DMS 273 treated with DMSO at 0.1 percent for 48 hours (cell line): ENCODE measurements at places on chromosomes 2 and 18.

DNA sequence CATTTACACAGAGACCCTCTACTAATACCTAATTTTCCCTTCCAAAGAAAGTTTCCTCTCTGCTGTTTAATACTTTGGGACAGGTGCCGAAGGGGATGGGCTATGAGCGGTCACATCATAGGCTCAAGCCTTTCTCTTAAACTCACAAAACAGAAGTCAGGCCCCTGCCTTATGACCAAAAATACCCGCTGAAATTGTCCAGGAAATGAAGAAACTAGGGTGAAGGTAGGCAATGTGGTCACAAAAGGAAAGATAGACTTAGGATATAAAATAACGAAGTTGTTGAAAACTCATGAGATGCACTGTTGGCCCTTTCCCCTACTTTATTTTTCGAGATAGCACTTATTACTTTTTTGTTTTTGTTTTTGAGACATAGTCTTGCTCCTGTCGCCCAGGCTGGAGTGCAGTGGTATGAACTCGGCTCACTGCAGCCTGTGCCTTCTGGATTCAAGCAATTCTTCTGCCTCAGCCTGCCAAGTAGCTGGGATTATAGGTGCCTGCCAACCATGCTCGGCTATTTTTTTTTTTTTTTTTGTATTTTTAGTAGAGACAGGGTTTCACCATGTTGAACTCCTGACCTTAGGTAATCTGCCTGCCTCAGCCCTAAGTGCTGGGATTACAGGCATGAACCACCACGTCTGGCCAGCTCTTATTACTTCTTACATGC, 16.3 kb downstream of the SLC8A1 start:
- DNase-seq, result no peak

GRCh38 chr2:135030826-135031225, 16.4 kb downstream of the MAP3K19 start:
- no peak for DNase-seq

DNA sequence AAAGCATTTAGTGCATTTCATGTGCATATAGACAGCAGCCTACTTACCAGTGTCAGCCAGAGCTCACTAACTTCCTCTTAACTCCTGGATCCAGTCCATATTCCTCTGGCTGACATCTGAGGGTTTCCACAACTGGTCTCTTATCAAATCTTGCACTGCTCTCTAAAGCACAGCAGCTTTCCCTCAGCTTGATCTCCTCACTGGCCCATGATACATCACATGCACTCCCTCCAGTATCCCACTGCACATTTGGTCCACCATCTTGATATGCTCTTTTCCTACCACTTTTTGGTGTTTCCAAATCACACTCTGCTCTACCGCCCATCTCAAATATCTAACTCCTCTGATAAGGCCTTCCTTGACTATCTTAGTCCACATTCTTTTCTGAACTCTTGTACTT, 105.0 kb upstream of the ZFP36L2 start:
- DNase-seq, result peak; percentile 20

DNA sequence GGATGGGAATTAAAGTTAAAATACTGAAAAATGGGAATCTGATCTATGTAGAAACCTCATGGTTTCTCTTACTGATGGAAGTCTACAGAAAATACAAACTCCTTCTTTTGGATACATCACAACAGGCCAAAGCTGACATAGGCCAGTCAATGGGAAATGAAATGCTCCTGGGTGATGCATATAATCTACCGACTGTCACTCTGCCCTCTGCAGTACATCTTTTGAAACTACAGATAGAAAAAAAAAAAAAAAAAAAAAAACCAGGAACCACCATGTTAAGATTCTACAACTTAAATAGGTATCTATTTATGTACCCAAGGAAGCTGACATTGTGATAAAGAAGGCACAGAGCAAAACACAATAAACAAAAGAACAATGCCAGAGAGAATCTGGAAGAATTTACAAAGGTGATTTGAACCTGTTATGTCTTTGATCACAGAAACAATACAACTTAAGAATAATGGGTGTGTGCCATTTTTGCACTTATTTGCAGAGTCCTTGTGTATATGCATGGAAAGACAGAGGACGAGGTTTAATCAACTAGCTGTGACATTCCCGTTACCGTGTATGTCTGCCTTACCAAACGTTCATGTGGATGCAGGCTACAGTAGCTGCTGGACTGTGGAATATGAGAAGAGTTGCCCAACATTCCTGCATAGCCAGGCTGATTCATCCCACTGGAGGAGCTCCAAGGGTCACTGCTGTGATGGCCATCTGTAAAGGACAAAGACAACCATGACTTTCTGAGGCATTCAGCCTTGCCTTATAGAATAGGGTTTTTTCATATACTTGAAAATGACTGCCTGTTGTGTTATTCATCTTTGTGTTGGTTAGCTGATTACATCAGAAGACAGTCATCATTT, 312.7 kb downstream of the TCF4 start:
- DNase-seq, result no peak

- DNase-seq, result no peak
These were observed 160.8 kb downstream of the TNS1 start for GRCh38 chr2:217842017-217842416.

DNA sequence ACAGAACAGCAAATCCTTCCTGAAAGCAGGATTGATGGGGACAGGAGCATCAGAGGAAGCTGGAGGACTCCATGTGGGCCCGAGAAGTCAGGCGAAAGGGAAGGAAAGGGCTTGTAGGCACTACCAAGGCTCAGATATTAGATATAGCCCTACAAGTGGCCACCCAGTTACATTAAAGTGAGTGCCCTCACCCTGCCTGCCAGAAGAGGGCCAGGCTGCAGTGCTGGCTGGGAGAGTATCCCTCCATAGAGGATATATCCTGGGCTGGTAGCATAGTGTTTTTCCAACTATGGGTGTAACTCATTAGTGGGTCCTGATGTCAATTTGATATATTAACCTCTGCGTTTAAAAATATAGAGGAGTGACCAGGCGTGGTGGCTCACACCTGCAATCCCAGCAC, 285.2 kb downstream of the MYCN start:
- no peak for DNase-seq

- no peak for DNase-seq
These were observed 39.0 kb downstream of the EEF1B2 start for GRCh38 chr2:206198677-206199076.

DNA sequence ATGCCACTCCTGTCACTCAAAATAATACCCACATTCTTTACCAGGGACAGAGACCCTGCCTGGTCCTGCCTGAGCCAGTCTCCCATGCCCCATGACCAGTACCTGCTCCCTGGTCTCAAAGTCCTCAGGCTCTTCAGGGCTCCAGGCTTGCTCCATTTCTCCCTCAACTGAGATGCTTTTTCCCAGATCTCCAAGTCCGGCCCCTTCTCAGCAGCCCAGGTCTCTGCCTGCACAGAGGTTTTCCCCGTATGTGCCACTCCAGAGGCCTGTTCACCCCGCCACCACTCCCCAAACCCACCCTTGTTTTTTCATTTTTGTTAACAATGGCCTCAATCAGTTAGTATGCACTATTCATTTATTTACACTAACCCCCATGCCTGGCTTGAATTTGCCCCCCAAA, 499.5 kb upstream of the MYT1L start:
- DNase-seq, result no peak

GRCh38 chr2:59737299-59737698, 816.2 kb downstream of the BCL11A start:
- DNase-seq, result no peak

DNA sequence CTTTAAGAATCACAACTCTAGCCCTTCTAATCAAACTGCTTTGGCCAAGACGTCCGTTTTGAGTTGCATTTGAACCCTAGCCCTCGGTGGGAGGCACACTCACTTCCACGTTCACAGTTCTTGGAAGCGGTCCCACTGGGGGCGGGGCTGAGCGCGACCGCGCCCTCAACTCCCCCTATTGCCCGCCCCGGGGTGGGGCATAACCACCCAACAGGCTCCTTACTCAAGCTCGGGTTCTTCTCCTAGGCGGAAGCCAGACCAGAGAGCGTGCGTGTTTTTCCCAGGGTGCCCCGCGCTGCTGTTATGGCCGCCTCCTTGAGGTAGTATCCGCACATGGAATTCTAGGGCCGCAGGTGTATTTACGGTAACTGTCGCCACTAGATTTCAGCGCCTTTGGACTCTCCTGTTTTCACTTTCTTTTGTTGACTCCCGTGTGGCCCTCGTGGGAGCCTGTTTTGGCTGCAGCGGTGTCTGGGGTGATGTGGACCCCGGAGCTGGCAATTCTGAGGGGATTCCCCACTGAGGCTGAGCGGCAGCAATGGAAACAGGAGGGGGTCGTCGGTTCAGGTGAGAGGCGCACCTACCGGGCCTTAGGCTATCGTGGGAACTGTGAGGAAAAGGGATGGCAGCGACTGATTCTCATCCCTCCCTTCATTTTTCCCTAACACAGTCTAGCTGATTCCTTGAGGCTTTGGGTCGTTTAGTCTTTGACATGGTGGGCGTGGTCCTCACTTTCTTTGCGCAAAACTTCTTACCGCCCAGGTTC, at the start of gene TTC27:
Gene TTC27 (plus strand): TSS at position 237 of the 766 bp plus-strand sequence. CDS start 243 bp downstream, at position 480.
- DNase-seq, result peak; percentile 93

DNA sequence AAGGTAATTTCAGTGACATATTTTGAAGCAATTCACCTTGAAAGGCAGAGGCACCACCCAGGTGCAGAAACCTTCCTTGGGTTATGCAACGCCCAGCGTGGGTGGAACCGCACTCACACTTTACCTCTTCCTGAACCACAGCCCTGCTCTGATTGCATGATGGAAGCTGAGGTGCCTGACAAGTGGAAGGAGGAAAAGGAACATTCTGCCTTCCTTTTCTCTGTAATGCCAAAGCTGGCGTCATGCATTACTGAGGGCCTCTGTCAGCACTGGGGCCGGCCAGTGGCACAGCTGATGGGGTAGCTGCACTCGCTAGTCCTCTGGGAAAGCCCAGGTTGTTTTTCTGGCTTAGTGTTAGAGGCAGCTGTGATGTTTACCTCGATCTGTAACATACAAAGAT, 266.5 kb downstream of the NEDD4L start:
- DNase-seq, result no peak

GRCh38 chr2:238642973-238643372, 204.9 kb upstream of the TWIST2 start:
- no peak for DNase-seq

DNA sequence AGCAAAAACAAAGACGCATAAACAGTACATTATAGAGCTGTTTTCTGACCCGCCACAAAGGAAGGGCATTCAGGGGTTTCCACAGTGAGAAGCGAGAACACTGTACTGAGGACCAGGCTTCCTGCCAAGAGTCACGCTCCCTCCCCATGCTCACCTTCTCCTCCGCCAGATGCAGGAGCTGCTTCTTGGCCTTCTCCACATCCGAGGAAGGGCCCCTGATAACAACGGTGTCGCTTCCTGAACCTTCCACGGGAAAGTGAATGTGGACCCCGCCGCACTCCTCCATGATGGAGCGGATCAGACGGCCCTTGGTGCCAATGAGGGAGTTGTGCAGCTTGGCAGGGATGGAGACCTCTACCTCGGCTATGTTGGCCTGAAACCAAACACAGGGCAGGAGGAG, 53.8 kb downstream of the ANO7 start:
- DNase-seq, result no peak

- DNase-seq, result no peak
These were observed 49.7 kb upstream of the NFE2L2 start for GRCh38 chr2:177314194-177314593.

GRCh38 chr18:47528343-47528742, 276.9 kb upstream of the SKOR2 start:
- DNase-seq, result no peak

DNA sequence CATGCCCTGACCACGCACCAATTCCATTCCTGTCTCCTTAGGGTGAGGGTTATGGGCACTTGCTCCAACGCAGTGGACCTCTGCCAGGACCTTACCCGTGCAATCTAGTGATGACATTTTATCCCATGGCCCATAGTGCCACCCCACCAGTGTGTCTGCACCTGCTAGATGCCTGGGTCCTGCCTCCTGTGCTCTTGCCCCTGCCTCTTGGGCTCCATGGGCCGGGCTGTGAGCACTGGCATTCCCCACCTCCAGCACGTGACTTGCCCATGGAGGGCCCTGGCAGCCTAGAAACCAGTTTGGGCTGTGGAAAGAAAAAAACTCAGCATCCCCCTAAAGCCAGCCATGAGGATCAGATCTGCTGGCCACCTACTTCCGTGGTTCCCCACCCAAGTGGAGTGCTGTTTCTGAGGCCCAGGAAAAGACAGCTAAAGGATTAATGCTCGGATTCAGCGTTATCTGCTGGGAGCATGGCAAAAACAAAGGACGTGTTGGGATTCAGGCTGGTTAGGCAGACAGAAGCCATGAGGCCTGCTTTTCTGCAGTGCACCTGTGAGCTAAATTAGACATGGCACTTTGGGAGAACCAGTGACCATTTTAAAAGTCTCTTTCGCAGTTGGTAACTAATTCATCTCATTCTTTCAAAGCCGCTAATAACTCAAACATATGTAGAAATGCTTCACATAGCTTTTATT, 129.2 kb downstream of the ALPK2 start:
- no peak for DNase-seq

DNA sequence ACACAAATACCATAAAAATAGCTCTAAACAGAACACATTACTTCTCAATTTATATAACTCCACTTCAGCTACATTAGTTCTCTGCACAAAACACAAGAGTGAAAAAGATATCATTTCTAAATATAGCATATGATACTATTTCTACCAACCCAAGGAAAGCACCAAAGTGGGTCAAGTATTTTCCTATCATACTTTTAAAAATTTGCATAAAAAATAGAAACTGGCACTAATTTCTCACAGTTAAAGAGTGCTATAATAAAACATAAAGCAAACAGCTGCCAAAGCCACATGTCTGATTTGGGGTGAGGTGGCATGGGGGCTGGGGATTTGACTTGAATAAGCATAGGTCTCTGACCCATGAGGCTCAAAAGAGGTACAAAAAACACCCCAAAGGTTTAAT, 61.5 kb downstream of the BARD1 start:
- DNase-seq, result no peak

DNA sequence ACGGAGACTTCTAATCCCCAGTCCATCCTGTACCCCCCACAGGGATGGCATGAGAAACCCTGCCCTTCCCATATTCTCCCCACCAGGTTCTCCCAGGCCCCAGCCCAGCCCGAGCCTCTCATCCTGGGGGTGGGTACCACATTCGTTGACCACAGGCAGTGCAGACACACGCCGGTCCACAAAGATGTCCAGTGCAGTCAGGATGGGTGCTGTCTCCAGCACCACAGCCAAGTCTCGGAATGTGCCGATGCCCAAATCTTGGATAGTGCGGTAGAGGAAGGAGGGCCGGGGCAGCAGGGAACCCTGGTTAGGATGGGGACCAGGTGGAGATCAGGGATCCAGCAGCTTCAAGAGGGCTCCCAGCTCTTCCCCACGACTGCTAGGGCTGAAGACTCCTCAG, 4.8 kb downstream of the PRKAG3 start:
- no peak for DNase-seq

GRCh38 chr2:238350150-238350897, 30.0 kb downstream of the TRAF3IP1 start:
- DNase-seq, result no peak

DNA sequence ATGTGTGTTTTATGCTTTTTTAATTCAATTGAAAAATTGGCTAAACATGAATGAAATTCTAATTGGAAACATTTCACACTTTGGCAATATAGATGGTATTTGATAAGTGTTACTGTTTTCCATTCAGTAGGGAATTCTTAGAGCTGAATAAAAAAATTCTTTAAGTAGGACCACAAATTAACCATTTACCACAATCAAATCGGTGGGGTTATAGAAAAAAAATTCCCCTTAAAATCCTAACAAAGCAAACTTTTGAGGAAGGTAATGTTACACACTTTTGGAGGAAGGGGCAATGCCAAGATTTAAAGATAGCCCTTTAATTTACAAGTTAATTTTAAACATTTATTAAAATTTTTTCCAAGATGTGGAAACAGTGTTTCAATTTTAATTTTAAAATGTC, 279.0 kb upstream of the FIGN start:
- DNase-seq, result no peak
